ENCODE measurements at places on chromosomes 12 and 14. TPM values are rescaled to one million over a fixed set of nuclear protein-coding genes. Genes with fewer than 3 reads are reported as not detected.

DNA sequence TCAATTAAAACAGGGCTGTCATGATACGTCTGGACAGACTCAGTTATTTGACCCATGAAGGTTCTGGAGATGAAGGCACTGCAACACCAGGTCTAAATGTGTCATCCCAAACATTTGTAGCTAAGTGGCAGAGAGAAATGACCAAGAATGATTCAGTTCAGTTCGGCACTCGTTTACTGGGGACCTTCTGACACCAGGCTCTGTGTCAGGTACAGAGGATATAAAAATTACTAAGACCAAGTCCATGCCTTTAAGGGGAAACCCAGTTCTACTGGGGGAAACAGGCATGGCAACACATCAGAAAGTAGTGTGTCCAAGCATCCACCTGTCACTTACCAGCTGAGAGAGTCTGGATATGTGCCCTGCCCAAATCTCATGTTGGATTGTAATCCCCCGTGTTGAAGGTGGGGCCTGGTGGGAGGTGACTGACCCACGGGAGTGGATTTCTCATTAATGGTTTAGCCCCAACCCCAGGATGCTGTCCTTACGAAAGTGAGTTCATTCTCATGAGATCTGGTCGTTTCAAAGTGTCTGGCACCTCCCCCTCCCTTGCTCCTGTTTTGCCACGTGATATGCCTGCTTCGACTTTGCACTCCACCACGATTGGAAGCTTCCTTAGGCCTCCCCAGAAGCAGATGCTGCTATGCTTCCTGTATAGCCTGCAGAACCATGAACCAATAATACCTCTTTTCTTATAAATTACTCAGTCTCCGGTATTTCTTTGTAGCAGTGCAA, 41.9 kb upstream of the BCL2L14 start:
- DNase-seq: no peak

- DNase-seq: peak; percentile 26
These were observed 38.5 kb downstream of the SPTB start for GRCh38 chr14:64841121-64841651.

VWF gene
- 0.22 TPM for polyA plus RNA-seq

GRCh38 chr12:16504200-16504599, 101.8 kb downstream of the LMO3 start:
- DNase-seq: no peak

DNA sequence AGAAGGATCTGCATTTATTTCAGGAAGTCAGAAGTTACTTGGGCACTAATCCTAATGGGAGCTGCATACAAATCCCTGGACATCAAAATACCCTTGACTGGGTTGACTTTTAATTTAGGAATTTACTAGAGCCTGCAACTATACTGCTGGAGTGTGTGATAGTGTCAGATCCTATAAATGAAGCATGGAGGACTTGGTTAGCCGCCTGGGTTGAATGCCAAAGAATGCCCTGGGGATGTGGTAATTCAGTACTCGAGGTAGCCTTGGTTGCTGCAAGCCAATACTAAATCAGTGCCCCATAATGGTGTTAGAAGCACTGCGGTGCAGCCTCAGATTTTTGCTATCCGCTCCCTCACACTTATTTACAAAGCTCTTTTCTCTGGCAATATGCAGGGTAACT, 184.9 kb downstream of the CAPZA3 start:
- DNase-seq: no peak

DNA sequence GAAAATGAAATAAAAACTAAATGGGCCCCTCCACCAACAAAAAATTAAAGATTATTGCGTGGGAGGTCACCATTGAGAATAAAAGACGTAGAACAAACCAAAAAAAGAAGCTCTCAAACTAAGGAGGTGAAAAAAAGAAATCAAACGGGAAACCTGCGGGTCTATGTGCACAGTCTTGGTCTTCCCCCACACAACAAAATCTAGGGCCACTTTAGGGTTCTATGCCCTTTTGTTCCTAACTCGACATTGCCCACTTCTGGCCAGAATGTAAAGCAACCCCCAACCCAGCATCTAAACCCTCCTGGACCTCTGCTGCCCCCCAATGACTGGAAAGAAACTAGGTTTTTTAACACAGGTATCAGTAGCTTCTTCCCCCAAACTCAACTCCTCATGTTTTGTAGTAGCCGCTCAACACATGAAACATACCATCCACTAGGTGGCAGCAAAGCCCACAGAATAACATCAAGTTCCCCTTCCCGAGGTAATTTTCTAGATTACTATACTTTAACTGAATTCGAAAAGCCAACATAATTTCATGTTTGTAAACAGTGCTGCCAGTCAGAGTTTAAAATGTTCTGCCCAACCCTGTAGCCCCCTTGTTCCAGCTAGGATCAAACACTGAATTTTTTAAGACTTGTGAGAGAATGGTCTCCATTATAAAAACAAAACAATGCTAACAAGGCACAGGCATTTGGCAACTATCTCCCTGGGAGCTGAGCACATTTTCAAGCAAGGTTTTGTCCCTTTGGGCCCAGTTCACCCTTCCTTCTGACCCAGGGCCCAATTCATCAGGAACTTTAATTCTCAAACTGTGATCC, 18.7 kb downstream of the DAD1 start:
- no peak for DNase-seq

MMAB gene
- 13.0 TPM for polyA plus RNA-seq

GRCh38 chr12:124420996-124421674, 126.2 kb downstream of the RFLNA start:
- no peak for DNase-seq

DNA sequence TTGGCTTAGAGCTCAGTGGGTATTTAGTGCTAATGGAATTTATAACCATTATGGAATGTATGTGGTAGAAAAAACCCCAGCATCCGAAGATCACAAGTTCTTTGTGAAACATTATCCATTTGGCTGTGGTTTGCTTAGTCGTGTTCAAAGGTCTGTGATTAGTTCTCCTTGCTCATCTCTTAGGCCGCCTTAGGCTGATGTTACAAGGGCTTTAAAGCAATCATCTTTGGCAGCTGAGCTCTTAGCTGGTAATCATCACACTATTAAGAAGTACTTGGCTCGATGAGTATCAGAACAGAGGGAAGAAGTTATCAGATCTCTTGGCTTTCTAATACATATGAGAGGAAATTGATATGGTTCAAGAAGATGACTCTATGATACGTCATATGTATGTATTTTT, 124.1 kb upstream of the E2F7 start:
- DNase-seq: peak; percentile 59

SLC17A8 gene
- not detected for polyA plus RNA-seq

DNA sequence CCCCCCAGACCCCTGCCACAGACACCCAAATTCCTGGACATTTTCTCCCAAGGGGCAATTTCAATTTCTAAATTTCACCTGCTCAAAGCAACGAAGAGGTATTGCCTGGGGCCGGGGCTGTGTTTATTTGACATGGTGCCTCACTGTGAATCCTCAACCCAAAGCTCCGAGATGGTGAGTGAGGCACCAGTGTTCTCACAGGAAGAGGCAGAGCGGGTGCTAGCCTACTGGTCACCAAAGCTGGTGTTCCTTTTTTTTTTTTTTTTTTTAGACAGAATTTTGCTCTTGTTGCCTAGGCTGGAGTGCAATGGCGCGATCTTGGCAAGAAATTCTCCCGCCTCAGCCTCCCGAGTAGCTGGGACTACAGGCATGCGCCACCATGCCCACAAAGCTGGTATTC, 14.8 kb upstream of the SH2B3 start:
- no peak for DNase-seq

GRCh38 chr14:104560586-104560945, 19.0 kb upstream of the C14orf180 start:
- DNase-seq: no peak

GRCh38 chr12:124107351-124107750, 134.3 kb downstream of the ZNF664 start:
- no peak for DNase-seq

DNA sequence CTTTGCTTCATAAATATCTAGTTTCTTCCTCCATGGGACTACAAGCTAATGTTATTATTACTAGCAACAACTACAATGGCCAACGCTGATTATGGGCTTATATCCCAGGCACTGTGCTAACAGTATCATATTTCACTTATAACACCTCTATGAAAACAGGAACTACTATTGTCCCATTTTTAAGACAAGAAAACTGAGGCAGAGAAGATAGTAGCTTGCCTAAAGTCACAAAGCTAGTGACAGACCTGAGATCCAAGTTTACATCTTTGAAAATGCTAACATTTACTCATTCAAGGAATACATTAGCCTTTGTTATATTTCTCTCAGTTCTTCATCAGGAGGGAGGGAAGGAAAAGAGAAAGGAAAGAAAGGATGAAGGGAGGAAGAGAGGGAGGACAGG, 32.8 kb downstream of the GIT2 start:
- no peak for DNase-seq

DNA sequence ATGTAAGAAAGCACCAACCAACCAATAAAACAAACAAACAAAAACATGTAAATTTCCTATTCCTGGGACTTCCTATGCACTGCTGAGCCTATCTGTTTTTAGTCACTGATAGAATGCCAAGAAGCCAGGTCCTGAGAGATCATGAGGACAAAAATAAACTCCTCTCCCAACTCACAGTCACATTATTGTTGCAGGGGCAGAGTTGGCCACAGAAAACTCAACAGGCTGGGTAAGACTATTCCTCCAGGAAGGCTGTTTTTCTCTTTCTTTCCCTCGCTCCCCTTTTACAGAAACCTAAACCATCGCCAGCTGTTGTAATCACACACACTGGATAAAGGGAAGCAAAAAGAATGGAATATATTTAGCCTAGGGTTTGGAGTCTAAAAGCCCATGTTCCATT, 55.8 kb upstream of the METAP2 start:
- DNase-seq: no peak

DNA sequence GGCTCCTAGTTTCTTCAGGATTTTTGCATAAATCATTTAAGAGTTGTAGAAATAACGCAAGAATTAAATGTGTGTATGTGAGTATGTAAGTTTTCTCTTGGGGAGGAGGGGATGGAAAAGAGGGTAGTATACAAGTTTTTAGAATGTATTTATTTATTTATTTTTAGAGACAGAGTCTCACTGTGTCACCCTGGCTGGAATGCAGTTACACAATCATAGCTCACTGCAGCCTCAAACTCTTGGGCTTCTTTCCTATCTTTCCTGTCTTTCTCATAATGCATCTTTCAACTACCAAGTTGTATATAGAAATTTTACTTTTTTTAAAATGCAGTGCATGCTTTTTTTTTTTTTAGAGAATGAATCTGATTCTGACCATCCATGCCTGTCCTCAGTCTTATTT, 269.0 kb upstream of the GARIN2 start:
- DNase-seq: no peak

FAM222A gene
- 0.16 TPM for polyA plus RNA-seq

GRCh38 chr14:36967892-36968555, 204.4 kb downstream of the SLC25A21 start:
- DNase-seq: no peak

- DNase-seq: no peak
These were observed 132.7 kb upstream of the PARP11 start for GRCh38 chr12:4005851-4006430.

LBHD2 gene
- not detected for polyA plus RNA-seq

KRT4 gene
- 0.16 TPM for polyA plus RNA-seq

DNA sequence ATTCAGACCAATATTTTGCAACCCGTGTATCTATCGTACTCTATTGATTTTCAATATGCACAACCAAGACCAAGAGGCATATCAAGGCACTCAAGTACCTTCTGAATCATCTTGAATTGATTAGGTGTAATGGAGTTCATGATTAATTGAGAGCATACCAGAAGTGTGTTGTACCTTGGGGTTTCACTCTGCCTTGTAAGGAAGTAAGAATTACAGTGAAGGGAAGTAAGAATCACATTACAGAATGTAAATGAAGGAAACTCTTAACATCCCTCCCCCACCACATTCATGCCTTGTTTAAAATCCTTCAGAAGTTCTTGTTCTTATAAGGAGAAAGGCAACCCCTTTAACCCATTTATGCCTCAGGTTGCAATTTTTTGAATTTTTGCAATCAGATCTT, 5.4 kb upstream of the MGAT4C start:
- DNase-seq: no peak

AMDHD1 gene
- 0.04 TPM for polyA plus RNA-seq

DNA sequence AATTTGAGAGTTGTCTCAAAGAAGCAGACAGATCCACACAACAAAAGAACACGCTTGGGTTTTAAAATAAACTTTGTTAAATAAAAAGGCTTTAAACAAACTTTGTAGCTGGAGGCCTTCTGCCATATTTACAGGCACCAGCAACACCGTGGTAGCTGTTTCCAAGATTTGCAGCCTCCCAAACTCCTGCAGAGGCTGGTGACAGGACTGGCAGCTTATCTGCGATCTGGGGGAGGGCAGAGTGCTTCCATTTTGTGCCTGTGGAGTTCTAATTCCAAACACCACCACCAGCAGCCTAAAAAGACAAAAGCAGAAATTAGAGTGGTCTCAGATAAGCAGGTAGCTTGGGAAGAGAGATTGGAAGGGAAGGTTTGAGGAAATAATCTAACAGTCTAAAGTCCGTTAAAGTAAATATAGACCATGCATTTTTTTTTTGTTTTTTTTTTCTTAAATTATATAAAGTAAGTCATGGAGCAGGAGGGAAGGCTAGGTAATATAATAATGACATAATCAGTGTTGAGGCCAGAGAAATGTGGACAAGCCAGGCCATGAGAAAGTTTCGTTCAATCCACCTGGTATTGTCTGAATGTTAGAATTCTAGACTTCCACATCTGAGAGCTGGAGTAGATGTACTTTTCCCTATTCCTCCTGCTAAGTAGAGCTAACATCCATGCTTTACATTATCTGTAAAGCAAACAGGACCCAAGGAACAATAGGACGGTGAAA, 69.6 kb upstream of the TMEM132D start:
- DNase-seq: no peak

DNA sequence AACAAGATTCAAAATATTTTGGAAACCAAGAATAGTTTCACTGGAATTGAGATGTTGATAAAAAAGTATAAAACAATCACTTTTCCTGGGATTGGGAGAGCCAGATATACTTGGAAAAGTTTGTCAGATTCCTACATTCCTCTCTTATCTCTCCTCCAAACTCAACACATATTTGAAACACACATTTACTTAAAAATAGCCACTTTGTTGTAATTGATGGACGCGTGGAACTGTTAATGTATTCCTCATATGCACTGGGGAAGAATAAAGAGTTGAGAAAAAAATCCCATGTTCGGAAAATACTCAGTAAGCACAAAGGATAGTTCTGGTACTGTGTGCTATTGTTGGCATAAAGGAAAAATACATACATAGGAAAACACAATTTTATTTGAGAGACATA, 195.6 kb upstream of the FLRT2 start:
- DNase-seq: no peak

DNA sequence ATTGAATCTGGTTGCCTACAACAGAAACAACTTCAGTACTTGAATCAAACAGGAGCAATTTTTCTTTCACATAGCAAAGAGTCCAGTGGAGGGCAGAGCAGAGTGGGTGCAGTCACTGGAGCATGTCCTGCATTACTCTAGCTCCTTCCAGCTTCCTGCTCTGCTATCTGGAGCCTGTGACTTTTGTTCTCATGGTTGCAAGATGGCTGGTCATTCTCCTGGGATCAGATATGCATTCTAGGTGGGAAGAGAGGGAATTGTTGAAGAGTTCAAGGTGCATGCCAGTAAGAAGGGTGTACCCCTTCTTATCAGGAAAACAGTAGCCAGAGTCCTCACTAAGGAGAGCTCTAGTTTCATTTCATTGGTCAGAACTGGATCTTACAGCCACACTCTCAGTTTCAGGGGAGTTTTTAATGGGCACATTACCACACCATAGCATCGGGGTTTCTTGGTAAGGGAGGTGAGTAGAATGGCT, 8.0 kb downstream of the IFT43 start:
- DNase-seq: no peak
